ENCODE measurements at places on chromosomes 2 and 18. TPM values are rescaled to one million over a fixed set of nuclear protein-coding genes. Genes with fewer than 3 reads are reported as not detected.

DNA sequence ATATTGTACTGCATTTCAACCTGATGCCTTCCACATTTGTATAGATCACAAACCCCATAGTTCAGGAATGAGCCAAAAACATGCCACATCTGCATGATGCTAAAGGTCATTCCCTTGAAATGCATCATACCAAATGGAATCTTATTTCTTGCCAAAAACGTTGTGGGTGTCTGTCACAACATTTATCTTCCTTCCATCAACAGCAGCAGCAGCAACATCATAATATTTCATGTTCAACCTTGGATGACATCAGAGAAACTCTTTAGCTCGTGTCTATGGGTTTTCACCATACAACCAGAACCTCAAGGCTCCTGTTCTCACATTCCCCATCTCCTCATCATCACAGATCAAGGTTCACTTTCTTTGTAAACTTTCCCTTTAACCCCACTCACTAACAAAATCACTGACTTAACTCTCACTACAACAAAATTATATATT, 221.3 kb upstream of the CTAGE1 start:
- no peak for DNase-seq
- no peaks in the 10 kb centered on the region for H3K4me1 ChIP-seq
- no peak overlapping the region for H3K4me3 ChIP-seq
- no peaks in the 10 kb centered on the region for H3K36me3 ChIP-seq

DNA sequence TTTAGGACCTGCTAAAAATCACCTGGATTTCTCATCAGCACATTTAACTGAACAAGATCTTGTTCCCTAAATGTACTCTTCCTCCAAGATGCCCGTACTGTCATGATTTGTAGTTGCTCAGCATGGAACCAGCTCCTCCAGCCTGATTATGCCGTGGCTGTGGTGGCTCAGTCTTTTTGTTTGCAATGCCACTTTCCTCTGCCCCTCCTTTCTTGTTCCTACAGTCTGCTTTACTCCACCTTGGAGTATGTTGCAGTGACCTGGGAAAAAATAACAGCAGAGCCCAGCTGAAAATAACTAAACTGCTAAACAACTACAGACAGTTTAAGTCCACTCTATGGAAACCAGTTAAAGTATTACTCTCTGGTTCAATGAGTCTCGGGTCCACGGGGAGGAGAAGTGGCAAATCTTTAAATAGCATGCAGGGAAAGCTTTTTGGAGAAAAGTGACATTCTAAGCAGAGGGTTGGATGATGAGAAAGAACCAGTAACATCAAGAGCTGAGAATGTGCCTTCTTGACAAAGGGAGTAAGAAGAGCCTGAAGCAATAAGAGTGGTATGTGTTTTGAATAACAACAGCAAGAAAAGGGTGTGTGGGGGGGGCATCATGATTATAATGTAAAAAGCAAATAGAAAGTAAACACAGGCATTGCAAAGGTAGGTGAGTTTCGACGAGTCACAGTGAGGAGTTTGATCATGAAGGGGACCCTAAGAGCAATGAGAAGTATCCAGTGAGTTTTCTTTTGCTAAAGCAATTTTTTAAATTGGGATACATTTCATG, 225.7 kb downstream of the TMX3 start:
- no peak overlapping the region for H3K4me3 ChIP-seq
- H3K4me1 ChIP-seq, result no peaks in the 10 kb centered on the region
- H3K27me3 ChIP-seq, result no peaks in the 10 kb centered on the region
- H3K27ac ChIP-seq, result no peak overlapping the region
- no peaks in the 10 kb centered on the region for H3K36me3 ChIP-seq

- no peak overlapping the region for H3K27ac ChIP-seq
- no peaks in the 10 kb centered on the region for H3K4me1 ChIP-seq
- H3K36me3 ChIP-seq, result no peaks in the 10 kb centered on the region
- H3K4me3 ChIP-seq, result no peak overlapping the region
- no peaks in the 10 kb centered on the region for H3K27me3 ChIP-seq
Measured at GRCh38 chr18:75809151-75809925, 381.8 kb upstream of the SMIM21 start.

The BCL11A gene
- total RNA-seq, result not detected

DNA sequence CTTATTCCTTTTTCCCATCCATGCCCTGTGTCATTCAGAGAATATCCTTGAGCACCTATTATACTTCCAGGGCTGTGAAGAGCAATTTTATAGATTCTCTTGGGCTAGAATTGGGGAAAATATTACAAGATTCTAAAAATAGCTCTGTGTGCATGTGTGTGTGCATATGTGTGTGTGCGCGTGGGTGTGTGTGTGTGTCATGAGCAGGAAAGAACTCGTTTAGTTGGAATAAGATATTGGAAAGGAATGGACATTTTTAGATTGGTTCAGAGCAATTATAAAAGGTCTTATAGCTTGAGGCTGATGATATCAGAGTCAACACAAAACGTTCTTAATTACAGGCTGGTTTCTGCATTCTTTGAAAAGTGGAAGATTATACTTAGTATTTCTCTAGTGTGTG, 212.1 kb upstream of the COPS8 start:
- H3K27me3 ChIP-seq, result no peaks in the 10 kb centered on the region
- no peaks in the 10 kb centered on the region for H3K36me3 ChIP-seq
- no peak overlapping the region for H3K27ac ChIP-seq
- H3K4me3 ChIP-seq, result no peak overlapping the region

The KLHL14 gene
- not detected for total RNA-seq

DNA sequence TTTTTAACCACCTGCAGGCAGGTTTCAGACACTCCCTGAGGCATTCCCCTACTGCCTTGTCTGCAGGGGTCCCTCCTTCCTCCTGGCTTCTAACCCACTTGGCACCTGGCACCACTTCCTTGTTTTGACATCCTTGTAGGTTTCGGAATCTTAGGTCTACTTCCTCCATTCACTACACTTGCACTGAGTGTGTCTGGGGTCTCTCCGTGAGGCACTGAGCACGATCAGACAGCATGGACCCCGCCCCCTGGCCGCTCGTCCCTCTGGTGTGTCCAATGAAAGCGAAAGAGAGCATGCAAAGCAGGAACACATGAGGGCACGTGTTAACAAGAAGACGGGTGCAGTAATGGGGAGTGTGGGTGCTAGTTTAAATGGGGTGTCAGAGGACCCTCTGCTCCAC, 63.8 kb downstream of the HAUS1 start:
- no peak overlapping the region for H3K27ac ChIP-seq
- peak; percentile 38 for DNase-seq
- no peaks in the 10 kb centered on the region for H3K27me3 ChIP-seq
- no peak overlapping the region for H3K4me3 ChIP-seq
- peaks cover 9% of the 10 kb centered on the region for H3K4me1 ChIP-seq

The ASB18 gene
- not detected for total RNA-seq

- H3K27ac ChIP-seq, result no peak overlapping the region
- H3K27me3 ChIP-seq, result no peaks in the 10 kb centered on the region
- no peak for DNase-seq
- no peaks in the 10 kb centered on the region for H3K4me1 ChIP-seq
Measured at GRCh38 chr2:100011272-100011731, 131.1 kb downstream of the AFF3 start.

The COL3A1 gene
- not detected for total RNA-seq

The CIB4 gene
- not detected for total RNA-seq

The TUBB8B gene
- not detected for total RNA-seq

- H3K36me3 ChIP-seq, result no peaks in the 10 kb centered on the region
- H3K4me1 ChIP-seq, result no peaks in the 10 kb centered on the region
- no peak overlapping the region for H3K4me3 ChIP-seq
- H3K27me3 ChIP-seq, result no peaks in the 10 kb centered on the region
- no peak overlapping the region for H3K27ac ChIP-seq
Measured at GRCh38 chr18:13915995-13916431, 677 bp upstream of the MC2R start.

GRCh38 chr2:232327105-232328031, 51.2 kb upstream of the ALPP start:
- H3K4me1 ChIP-seq, result peaks cover 13% of the 10 kb centered on the region
- DNase-seq, result peak; percentile 73
- no peaks in the 10 kb centered on the region for H3K27me3 ChIP-seq
- H3K27ac ChIP-seq, result no peak overlapping the region
- no peaks in the 10 kb centered on the region for H3K36me3 ChIP-seq

The NAT8 gene
- not detected for total RNA-seq

DNA sequence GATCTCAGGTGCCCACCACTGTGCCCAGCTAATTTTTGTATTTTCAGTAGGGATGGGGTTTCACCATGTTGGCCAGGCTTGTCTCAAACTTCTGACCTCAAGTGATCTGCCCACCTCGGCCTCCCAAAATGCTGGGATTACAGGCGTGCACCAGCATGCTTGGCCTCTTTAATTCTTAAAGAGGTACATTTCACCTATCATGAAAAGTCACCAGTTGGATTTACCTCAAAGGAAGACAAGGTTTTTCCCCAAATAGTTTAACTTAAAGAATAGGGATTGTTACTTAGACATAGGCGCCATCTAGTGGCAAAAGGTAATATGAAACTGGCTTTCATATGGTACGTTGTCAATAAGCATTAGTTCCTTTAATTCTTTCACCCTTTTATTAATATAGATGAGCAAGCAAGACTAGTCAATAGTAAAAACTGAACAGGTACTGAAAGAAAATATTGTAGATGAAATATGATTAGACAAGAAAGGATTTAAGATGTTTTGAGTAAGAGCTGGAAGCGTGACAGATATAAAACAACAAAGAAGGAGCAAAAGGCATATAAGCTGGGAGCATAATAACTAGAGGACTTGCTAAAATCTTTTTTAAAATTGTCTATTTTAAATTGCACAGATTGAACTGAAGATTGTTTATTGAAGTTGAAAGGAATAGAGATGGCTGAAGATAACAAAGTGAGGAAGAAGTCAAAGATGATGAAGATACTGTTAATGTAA, 35.0 kb upstream of the PSMD14 start:
- no peak overlapping the region for H3K27ac ChIP-seq
- no peaks in the 10 kb centered on the region for H3K4me1 ChIP-seq
- no peak overlapping the region for H3K4me3 ChIP-seq
- peak; percentile 39 for DNase-seq
- H3K27me3 ChIP-seq, result no peaks in the 10 kb centered on the region

- no peak overlapping the region for H3K4me3 ChIP-seq
- no peaks in the 10 kb centered on the region for H3K36me3 ChIP-seq
- peaks cover 6% of the 10 kb centered on the region for H3K27me3 ChIP-seq
- DNase-seq, result no peak
- H3K27ac ChIP-seq, result no peak overlapping the region
Measured at GRCh38 chr2:126536605-126537200, 119.3 kb upstream of the GYPC start.

The HAAO gene
- total RNA-seq, result not detected

The AFF3 gene
- 3.2 TPM for total RNA-seq

The MYCN gene
- total RNA-seq, result 0.15 TPM

DNA sequence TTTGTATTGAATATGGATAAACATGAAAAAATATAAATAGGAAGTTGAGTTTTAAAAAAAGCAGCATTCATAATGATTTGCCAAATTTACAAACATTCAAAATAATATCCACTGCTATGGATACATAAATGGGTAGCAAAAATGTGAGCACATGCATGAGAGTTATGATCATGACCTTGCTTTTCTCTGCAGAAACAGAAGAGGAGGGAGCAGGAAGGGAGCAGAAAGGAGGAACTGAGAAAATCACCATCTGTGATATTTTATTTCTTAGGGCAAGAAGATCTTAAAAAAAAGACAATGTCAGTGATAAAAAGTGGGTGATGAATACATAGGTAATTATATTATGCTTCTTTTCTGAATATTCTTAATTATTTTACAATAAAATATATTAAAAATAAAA, 17.7 kb upstream of the CCDC93 start:
- H3K4me3 ChIP-seq, result no peak overlapping the region
- no peak overlapping the region for H3K27ac ChIP-seq
- H3K27me3 ChIP-seq, result peaks cover 9% of the 10 kb centered on the region
- no peak for DNase-seq

DNA sequence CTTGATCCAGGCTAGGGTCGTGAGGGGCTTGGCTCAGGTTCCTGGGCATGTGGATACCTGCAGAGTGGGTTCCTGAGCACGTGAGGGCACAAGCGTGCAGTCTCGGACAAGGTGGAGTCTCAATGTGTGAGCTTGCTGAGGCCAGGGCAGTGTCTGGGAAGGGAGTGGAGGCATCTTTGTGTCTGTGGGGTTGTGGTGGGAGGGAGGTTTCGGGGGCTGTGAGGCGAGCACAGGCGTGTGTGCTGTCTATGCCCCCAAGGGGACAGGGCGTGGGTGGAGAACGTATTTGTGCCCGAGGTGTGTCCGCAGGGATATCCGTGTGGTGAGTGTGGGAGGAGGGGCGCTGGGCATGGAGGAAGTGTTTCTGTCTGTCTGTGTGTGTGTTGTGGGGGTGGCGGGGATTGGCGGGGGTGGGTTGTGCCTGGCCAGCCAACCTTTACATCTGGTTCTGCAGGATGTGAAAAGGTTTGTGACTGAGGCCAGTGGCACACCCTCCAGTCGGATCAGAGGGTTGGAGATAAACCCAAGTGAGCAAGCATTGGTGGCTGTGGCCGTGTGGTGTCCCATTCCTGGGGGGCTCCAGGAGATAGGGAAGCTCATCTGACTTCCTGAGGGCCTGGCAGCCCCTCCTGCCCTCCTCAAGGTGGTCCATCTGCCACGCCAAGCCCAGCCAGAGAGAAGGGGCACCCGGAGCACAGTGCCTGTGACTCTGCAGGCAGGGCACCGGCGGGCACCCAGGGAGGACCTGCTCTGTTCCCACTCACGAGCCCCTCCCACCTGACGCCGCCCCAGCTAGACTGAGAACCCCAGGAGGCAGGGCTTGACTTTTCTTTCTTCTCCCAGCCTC, 57.1 kb downstream of the ZFP36L2 start:
- H3K4me3 ChIP-seq, result peak overlapping the region; percentile 17
- peak; percentile 43 for DNase-seq
- H3K36me3 ChIP-seq, result no peaks in the 10 kb centered on the region
- peaks cover 82% of the 10 kb centered on the region for H3K4me1 ChIP-seq
- peak overlapping the region; percentile 65 for H3K27ac ChIP-seq

The ANO7 gene
- 0.53 TPM for total RNA-seq

GRCh38 chr2:146621656-146622055, 1223.2 kb upstream of the ACVR2A start:
- no peak overlapping the region for H3K4me3 ChIP-seq
- DNase-seq, result no peak
- H3K4me1 ChIP-seq, result no peaks in the 10 kb centered on the region
- no peak overlapping the region for H3K27ac ChIP-seq
- no peaks in the 10 kb centered on the region for H3K36me3 ChIP-seq

GRCh38 chr18:49733896-49734585, 79.3 kb downstream of the ACAA2 start:
- no peak overlapping the region for H3K27ac ChIP-seq
- H3K27me3 ChIP-seq, result no peaks in the 10 kb centered on the region
- no peaks in the 10 kb centered on the region for H3K4me1 ChIP-seq
- no peak overlapping the region for H3K4me3 ChIP-seq
- no peak for DNase-seq
- H3K36me3 ChIP-seq, result no peaks in the 10 kb centered on the region

The EFHD1 gene
- total RNA-seq, result 1.4 TPM

The BOLA3 gene
- total RNA-seq, result 16.4 TPM

DNA sequence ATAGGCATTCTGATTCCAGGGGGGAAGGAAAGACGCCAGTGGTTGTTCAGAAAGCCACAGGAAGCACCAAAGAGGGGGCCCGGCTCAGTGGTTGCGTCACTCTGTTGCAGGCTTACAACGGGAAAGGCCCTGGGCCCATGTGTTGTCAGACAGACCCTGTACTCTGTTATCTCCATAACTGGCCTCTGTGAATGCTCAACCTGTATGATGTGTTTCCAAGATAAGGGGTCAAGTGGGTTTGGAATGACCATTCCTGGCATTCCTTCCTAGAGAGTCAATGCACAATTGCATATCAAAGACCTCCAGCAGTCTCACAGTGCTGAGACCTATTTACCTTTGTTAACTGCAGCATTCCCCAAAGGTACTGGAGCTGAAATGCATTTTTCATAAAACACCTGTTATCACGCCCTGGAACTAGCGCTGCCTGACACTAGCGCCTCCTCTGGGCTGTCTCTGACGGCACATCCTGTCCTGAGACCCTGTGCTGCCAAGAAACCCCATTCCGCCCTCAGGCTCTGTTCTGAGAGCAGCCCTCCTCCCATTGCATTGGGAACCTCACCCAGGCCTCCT, 13.2 kb upstream of the LRRFIP1 start:
- no peak overlapping the region for H3K27ac ChIP-seq
- DNase-seq, result no peak
- peaks cover 23% of the 10 kb centered on the region for H3K4me1 ChIP-seq
- no peaks in the 10 kb centered on the region for H3K27me3 ChIP-seq
